ENCODE measurements at places on chromosomes 5 and 9. TPM values are rescaled to one million over a fixed set of nuclear protein-coding genes. Genes with fewer than 3 reads are reported as not detected.

The IGFBPL1 gene
- total RNA-seq, result not detected

The ROR2 gene
- total RNA-seq, result 0.70 TPM

The CARD9 gene
- 0.28 TPM for total RNA-seq

The RNF180 gene
- 5.3 TPM for total RNA-seq

The TMC1 gene
- not detected for total RNA-seq

The TRIP13 gene
- 8.3 TPM for total RNA-seq

The MEIKIN gene
- not detected for total RNA-seq

The PANK3 gene
- 94.8 TPM for total RNA-seq

The COL15A1 gene
- 1.4 TPM for total RNA-seq
